ENCODE measurements at places on chromosomes 11 and 22. TPM values are rescaled to one million over a fixed set of nuclear protein-coding genes. Genes with fewer than 3 reads are reported as not detected.

Gene CCDC73
- total RNA-seq = not detected

- H3K4me1 ChIP-seq = no peaks in the 10 kb centered on the region
- H3K27me3 ChIP-seq = no peaks in the 10 kb centered on the region
Observed at GRCh38 chr11:8309862-8310261, 46.2 kb upstream of the LMO1 start.

GRCh38 chr22:30312053-30312452, 14.7 kb downstream of the TBC1D10A start:
- peak; percentile 67 for DNase-seq
- H3K4me1 ChIP-seq = peaks cover 92% of the 10 kb centered on the region
- no peaks in the 10 kb centered on the region for H3K27me3 ChIP-seq
- H3K27ac ChIP-seq = peak overlapping the region; percentile 89
- no peak overlapping the region for H3K4me3 ChIP-seq

Gene KBTBD4
- total RNA-seq = 15.4 TPM

Gene CRELD2
- total RNA-seq = 16.2 TPM

- no peak overlapping the region for H3K4me3 ChIP-seq
- no peaks in the 10 kb centered on the region for H3K27me3 ChIP-seq
- no peak overlapping the region for H3K27ac ChIP-seq
- H3K36me3 ChIP-seq = no peaks in the 10 kb centered on the region
Observed at GRCh38 chr22:38016182-38017151, 32.1 kb upstream of the SOX10 start.

GRCh38 chr11:103542851-103543250, 433.6 kb downstream of the DYNC2H1 start:
- H3K36me3 ChIP-seq = no peaks in the 10 kb centered on the region
- H3K27me3 ChIP-seq = peaks cover 4% of the 10 kb centered on the region
- DNase-seq = no peak
- no peak overlapping the region for H3K4me3 ChIP-seq

Gene CWC15
- 70.6 TPM for total RNA-seq

DNA sequence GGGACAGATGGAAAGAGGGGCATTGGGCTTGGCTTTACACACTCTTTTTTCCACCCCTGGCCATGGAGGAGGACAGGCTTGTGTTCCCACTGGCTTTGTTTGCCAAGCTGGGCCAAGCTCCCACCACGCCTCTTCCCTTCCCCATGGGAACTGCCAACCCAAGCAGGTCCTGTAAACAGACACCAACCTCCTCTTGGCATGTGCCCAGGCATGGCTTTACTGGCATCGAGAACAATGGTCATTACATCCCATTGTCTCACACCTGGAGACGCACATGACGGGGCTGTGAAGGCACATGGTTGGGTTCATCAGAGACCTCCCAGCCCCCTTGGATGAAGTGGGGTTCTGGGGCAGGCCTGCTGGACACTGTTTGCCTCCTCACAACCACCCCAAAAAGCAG, 11.7 kb downstream of the SEC14L3 start:
- no peaks in the 10 kb centered on the region for H3K4me1 ChIP-seq
- no peak for DNase-seq
- H3K36me3 ChIP-seq = no peaks in the 10 kb centered on the region
- peaks cover 9% of the 10 kb centered on the region for H3K27me3 ChIP-seq
- H3K4me3 ChIP-seq = no peak overlapping the region

GRCh38 chr11:18590571-18590970, 2.0 kb upstream of the UEVLD start:
- DNase-seq = no peak
- no peaks in the 10 kb centered on the region for H3K27me3 ChIP-seq
- H3K27ac ChIP-seq = no peak overlapping the region
- peaks cover 8% of the 10 kb centered on the region for H3K4me1 ChIP-seq

Measured in activated naive CD4-positive, alpha-beta T cell treated with anti-CD3 and anti-CD28 coated beads for 36 hours (primary cell).